ENCODE measurements at places on chromosomes 5 and 9. TPM values are rescaled to one million over a fixed set of nuclear protein-coding genes. Genes with fewer than 3 reads are reported as not detected.

GRCh38 chr9:72025906-72026305 is 34.5 kb downstream of the C9orf57 start:
- H3K4me3 ChIP-seq = no peak overlapping the region
- no peak overlapping the region for H3K27ac ChIP-seq
- DNase-seq = no peak
- no peaks in the 10 kb centered on the region for H3K4me1 ChIP-seq

PCDHA9 gene
- 0.03 TPM for polyA plus RNA-seq

DNA sequence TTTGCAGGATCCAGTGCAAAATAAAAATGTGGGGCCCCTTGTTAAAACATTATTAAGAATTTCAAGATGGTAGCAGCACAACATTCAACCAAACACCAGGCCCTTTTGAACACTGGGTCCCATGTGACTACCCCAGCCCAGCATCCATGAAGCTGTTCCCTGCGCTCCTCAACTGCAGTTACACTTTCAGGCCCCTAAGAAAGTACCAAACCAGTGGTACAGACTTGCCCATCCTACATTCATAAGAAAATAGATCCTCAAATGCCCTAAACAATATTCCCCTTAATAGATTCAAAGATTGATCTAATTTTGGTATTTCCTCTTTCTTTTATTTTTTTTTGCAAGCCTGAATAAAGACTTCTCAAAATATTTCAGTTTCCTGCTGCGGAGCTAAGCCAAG is 201.7 kb downstream of the EFNA5 start:
- H3K4me3 ChIP-seq = no peak overlapping the region
- H3K4me1 ChIP-seq = peaks cover 55% of the 10 kb centered on the region
- DNase-seq = no peak

SLC25A2 gene
- not detected for polyA plus RNA-seq

DNA sequence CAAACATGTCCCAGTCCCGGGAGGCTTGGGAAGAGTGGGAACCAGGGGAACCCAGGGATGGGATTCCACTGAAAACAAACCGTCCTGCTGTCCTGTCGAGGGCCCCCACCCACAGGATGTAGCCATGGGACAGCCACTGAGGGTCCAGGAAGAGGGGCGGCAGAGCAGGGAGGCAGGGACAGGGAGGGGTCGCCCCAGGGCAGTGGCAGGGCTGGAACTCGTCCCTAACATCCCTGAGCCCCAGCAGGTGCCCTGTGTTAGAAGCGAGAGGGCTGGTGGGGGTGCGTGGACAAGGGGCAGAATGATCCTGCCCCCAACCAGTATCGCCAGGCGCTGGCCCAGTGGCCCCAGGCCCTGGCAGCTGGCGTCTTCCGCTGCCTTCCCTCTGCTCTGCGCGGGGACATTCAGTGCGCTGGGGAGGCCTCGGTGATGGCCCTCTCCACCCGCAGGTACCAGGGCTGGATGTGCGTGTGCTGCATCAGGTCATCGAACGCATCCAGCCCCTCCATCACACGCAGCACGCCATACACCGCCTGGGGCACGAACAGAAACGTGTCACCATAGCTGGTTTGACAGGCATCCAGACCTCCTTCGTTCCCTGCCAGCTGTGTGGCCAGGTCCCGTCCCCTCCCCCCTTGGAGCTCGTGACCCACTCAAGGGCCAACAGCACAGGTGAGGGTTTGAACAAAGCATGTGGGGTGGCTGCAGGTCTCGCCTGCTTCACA is 6.6 kb downstream of the PTGES2 start:
- peaks cover 16% of the 10 kb centered on the region for H3K36me3 ChIP-seq
- H3K4me3 ChIP-seq = no peak overlapping the region
- H3K4me1 ChIP-seq = peaks cover under 1% of the 10 kb centered on the region
- DNase-seq = no peak
- no peaks in the 10 kb centered on the region for H3K27me3 ChIP-seq
- no peak overlapping the region for H3K27ac ChIP-seq

Measured in endothelial cell of umbilical vein (primary cell).